ENCODE measurements at places on chromosomes 1 and 21. TPM values are rescaled to one million over a fixed set of nuclear protein-coding genes. Genes with fewer than 3 reads are reported as not detected.

CD48 gene
- total RNA-seq = 387 TPM

PGLYRP4 gene
- total RNA-seq = not detected

PRELP gene
- not detected for total RNA-seq

AIRE gene
- 3.4 TPM for total RNA-seq

RBM34 gene
- total RNA-seq = 148 TPM

HDGF gene
- 100 TPM for total RNA-seq

USH2A gene
- total RNA-seq = not detected

SCYL3 gene
- total RNA-seq = 7.4 TPM

SCCPDH gene
- 3.2 TPM for total RNA-seq

AQP10 gene
- total RNA-seq = 0.42 TPM

SLC35F3 gene
- not detected for total RNA-seq

PAQR6 gene
- total RNA-seq = 2.8 TPM

IGFN1 gene
- not detected for total RNA-seq

CRNN gene
- total RNA-seq = not detected

GUCA2B gene
- not detected for total RNA-seq

ADORA3 gene
- not detected for total RNA-seq

ERG gene
- total RNA-seq = not detected

ADAMTS4 gene
- total RNA-seq = 0.31 TPM

SPATC1L gene
- 3.1 TPM for total RNA-seq

SPRR2F gene
- not detected for total RNA-seq

SLC35A3 gene
- 26.7 TPM for total RNA-seq

PRAMEF4 gene
- not detected for total RNA-seq

SLC9C2 gene
- not detected for total RNA-seq

PFDN2 gene
- 37.1 TPM for total RNA-seq

DPH5 gene
- 28.8 TPM for total RNA-seq
